ENCODE measurements at places on chromosomes 4 and X. TPM values are rescaled to one million over a fixed set of nuclear protein-coding genes. Genes with fewer than 3 reads are reported as not detected.

DNA sequence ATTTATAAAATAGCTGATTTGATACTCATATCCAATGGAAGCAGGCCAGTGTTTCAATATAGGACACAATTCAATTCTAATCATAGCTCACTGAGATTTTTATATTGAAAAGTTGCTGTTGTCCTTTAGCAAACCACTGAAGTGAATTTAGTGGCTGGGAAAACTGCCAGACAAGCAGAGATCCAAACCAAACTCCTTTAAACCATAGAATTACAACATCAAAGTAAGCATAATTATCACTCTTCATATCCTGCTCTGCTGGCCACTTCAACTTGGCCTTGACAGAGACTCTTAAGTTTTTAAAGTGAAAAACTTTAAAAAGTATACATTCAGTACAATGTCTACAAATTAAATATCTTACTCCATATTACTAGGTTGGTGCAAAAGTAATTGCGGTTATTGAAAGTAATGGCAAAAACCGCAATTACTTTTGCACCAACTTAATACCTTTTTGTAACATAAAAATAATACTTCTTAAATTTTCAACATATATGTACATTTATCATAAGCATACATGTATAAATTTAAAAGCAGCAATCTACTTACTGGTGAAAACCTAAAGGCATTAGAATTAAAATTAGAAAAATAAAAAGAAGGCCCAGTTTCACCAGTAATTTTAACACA is 433.0 kb downstream of the PCDH10 start:
- no peaks in the 10 kb centered on the region for H3K4me1 ChIP-seq
- no peak for DNase-seq
- no peaks in the 10 kb centered on the region for H3K36me3 ChIP-seq
- H3K27me3 ChIP-seq, result no peaks in the 10 kb centered on the region
- no peak overlapping the region for H3K27ac ChIP-seq

- H3K27me3 ChIP-seq, result peaks cover 13% of the 10 kb centered on the region
- no peaks in the 10 kb centered on the region for H3K36me3 ChIP-seq
- DNase-seq, result no peak
- no peak overlapping the region for H3K27ac ChIP-seq
These were observed 1.4 kb upstream of the ATP2B3 start for GRCh38 chrX:153516073-153516472.

DNA sequence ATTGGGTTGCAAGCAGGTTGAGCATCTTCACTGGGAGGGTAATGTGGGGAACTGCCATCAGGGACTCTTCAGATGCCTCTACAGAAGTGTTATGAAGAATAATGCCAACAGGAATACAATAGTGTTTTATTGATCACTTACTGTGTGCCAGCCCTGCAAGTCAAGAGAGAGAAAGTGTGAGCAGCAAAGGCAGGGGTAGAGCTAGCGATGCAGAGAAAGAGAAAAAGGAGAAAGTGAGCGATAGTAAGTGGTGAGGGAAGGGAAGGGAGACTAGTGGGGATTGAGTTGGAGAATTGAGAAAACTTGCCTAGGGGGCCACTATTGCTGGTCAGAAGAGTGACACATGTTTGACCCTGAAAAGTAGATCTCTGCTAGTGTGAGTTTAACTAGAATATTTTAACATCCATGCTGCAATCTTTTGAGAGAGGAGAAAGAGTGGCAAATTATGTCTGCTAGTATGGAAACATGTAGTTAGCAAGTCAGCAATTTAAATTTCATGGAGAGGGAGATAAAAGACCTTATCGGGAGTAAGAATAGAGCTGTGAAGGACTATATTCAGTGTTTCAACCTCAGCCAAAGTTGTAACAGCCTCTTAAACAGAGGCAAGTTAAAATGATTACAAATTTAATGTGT is 12.2 kb downstream of the AFF1 start:
- H3K4me1 ChIP-seq, result peaks cover 19% of the 10 kb centered on the region
- H3K36me3 ChIP-seq, result no peaks in the 10 kb centered on the region
- H3K4me3 ChIP-seq, result no peak overlapping the region

Gene ARR3
- polyA plus RNA-seq, result not detected
